Stomach (tissue), 19 donors: ENCODE measurements at places on chromosomes 5 and 9. TPM values are rescaled to one million over a fixed set of nuclear protein-coding genes. Genes with fewer than 3 reads are reported as not detected.

DNA sequence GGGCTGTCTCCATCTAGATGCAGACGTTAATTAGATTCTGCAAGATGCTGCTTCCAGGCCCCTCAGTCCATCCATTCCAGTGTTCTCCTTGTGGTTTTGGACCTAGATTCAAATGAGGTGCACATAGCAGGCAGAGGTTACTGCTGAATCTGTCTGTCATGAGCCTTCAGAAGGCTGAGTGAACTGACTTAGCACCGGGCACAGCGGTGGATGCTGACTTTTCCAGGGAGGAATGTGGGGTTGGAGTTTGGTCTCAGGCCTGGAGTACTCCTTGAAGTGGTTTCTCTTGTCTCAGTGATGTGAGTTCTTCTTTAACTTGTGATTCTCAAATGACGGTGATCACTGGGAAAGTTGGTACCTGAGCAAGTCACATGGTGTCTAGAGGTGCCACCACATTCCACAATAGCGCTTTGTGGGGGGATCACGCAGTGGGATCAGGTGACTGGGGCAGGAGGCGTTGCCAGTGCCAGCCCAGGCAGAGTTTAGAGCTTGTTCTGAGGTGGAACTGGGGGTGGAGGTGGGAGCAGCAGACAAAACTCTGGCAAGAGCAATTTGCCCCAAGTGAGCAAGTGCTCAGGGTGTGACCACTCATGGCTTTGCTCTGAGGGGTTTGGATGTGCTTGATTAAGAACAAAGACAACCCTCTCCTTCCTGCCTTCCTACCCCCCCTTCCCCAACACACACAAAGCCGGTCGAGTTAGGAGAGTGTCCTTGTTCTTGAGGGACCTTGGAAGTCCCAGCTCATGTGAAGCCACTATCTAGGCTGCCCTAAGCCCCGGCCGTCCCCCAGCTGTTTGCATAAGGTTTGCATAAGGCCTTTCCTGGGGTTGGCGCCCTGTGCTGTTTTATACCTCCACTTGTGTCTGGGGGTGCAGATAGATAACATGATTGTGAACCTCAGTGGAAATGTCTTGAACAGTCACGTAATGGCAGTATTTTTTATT is 25.1 kb downstream of the JADE2 start:
- no peak overlapping the region for H3K27ac ChIP-seq
- H3K4me1 ChIP-seq, result peaks cover 100% of the 10 kb centered on the region
- no peak overlapping the region for H3K4me3 ChIP-seq

DNA sequence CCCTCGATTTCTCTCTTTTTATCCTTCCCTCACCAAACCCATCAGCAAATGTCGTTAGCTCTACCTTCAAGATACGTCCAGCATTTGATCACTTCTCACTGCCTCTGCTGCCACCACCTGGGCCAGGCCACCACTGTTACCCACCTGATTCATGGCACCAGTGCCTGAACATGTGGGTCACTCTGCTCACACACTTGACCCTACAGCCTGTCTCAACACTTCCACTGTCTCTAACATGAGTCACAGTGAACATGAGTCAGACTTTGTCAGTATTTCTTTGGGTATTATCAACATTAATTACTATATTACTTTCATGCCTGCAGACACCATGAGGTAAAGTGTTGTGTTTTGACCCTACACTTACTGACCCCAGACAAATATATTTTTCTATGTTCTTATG is 19.6 kb downstream of the SLC24A2 start:
- H3K4me3 ChIP-seq, result no peak overlapping the region
- no peaks in the 10 kb centered on the region for H3K36me3 ChIP-seq
- H3K27ac ChIP-seq, result no peak overlapping the region
- no peaks in the 10 kb centered on the region for H3K27me3 ChIP-seq

- peaks cover 5% of the 10 kb centered on the region for H3K36me3 ChIP-seq
- peaks cover 32% of the 10 kb centered on the region for H3K4me1 ChIP-seq
- H3K4me3 ChIP-seq, result no peak overlapping the region
- DNase-seq, result no peak
- no peaks in the 10 kb centered on the region for H3K27me3 ChIP-seq
These were observed 98.6 kb downstream of the GNAQ start for GRCh38 chr9:77933019-77933418.

DNA sequence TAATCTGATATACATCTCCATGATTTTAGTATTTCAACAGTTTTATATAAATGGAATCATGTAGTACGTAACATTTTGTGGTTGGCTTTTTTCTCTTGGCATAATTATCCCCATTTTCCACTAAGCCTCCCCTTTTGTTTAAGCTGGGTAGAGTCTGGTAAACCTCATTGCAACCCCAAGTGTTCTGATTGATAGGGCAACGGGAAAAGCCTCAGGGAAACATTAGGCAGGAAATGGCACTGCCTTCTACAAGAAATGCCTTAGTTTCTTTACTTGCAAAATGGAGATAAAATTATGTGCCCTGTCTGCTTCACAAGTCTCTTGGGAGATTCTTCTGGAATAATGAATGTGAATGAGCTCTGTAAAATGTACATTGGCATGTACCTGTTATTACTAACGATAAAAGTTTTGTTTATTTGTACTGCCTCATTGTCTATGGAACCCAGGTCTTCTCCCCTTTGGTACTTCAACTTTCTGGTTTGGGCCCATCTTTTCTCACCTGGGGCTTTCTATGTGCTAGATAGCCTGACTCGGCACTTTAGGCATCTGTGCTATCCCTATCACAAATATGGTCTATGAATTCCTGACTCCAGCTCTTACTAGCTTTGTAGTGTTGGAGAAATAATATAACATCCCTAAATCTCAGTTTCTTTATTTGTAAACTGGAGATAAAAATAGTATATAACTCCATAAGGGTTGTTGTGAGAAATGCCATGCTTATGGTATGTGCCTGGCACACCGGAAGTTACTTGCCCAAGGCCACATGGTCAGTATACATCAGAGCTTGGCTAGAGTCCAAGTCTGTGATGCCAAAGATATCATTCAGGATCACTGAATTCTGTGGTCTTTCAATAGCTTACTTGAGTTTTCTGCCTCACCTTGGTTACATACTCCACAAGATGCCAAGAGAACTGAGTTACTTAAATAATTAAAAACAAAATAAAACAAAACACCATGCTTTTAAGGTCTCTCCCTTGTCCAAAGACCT is 48.2 kb upstream of the ZNF169 start:
- H3K27me3 ChIP-seq, result no peaks in the 10 kb centered on the region
- peaks cover 9% of the 10 kb centered on the region for H3K4me1 ChIP-seq
- H3K4me3 ChIP-seq, result no peak overlapping the region
- no peak overlapping the region for H3K27ac ChIP-seq
- no peak for DNase-seq

The DOCK8 gene
- 13.8 TPM for total RNA-seq
